ENCODE measurements at places on chromosomes 5 and 9.

- DNase-seq, result no peak
Observed at GRCh38 chr9:113598883-113599282, 135.4 kb downstream of the RGS3 start.

- no peak for DNase-seq
Observed at GRCh38 chr9:6671416-6671815, 25.9 kb upstream of the GLDC start.

GRCh38 chr5:105619725-105620124 lies 2051.0 kb downstream of the EFNA5 start:
- DNase-seq, result no peak

DNA sequence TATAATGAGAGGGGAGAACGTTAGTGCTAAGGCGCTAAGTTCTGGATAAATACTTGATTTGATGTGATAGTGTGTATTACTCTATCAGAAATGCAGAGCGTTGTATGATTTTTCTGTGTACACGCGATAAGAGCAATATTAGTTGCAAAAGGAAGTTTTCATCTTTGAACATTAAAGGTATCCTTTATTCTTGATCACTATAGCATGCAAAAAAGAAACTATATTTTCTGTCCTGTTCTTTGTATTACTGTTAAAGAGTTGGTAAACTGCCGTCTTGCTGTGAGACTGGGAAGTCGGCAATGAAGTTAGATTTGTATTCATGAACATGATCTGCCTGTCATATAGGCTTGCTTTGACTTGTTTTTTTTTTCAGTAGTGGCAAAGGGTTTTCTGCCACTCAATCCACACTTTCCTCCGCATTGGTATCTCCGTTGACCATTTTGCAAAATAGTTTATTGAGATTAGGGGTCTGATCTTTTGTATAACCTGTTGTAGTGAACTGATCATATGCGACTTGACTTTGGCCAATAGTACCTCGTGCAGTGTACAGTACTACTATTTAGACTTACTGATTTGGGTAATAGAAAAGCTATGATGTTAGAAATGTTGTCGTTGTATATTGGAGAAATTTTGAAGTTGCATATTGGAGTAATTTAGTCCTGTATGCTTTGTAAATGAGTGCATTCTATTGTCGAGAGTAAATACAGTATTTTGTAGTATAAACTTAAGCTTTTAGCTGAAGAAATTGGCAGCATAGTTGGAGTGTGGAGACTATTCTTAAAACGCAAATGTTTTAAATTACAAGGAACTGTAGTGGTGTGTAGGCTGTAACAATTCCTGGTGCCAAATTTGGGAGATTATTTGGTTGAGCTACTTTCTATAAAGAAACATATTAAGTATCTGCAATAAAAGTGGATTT lies 1.7 kb downstream of the DENND4C start:
- no peak for DNase-seq

GRCh38 chr9:114214686-114215414 lies 59.5 kb downstream of the COL27A1 start:
- no peak for DNase-seq

DNA sequence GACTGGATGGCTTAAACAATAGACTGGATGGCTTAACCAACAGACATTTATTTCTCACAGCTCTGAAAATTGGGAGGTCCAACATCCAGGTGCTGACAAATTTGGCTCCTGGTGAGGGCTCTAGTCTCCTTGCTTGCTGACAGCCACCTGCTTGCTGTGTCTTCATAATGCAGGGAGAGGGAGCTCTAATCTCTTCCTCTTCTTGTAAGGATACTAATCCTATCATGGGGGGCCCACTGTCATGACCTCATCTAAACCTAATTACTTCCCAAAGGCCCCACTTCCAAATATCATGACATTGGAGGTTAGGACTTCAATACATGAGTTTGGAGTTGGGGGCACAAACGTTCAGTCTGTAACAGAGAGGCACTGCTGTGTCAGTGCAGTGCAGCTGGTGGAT lies 26.4 kb downstream of the FOXD1 start:
- no peak for DNase-seq

DNA sequence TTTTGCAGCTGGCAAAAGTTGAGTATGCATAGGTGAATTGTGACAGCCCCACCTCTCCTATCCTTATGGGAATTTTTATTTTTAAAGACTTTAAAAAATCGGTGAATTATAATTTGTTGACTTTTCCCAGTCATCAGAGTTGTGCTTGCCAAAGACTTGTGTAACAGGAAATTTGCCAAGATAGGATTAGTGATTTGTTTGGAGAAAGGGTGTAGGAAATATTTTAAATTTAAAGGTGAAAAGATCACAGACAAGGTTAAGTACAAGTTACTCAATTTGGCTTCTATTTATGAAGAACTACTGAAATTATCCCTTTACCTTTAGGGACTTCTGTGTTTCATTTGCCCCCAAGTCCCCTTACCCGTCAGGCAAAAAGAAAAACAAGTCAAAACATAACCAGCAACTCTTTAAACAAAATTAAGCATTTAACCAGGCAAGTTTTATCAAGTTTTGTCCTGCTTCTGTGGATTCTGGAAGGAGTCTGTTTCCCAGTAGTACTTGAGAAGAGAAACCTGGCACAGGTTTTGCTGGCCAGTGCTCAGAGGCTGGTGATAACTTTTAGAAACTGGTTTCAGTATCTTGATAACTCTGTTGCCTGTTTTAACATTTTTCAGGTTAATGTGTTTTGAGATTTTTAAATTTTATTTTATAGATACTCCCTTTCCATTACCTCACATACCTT lies 285.4 kb downstream of the MAST4 start:
- no peak for DNase-seq

DNA sequence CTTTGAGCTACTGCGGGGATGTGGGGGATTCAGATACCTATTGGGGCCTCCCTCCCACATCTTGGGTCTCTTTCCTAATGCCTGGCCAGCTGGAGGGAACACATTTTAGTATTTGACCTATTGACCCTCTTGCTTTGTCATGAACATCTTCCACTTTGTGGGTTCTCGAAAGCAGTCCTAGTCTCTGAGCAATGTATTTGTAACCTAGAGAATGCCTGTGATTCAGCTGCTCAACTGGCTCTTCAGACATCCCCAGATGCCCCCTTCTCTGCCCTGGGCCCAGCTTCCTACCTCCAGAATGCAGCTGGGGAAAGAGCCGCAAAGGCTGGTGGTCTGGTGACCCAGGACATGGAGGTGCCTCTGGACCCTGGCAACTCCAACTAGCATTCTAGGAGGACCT lies 32.2 kb downstream of the APTX start:
- DNase-seq, result no peak

- no peak for DNase-seq
Observed at GRCh38 chr5:80793354-80793753, 138.6 kb upstream of the DHFR start.

DNA sequence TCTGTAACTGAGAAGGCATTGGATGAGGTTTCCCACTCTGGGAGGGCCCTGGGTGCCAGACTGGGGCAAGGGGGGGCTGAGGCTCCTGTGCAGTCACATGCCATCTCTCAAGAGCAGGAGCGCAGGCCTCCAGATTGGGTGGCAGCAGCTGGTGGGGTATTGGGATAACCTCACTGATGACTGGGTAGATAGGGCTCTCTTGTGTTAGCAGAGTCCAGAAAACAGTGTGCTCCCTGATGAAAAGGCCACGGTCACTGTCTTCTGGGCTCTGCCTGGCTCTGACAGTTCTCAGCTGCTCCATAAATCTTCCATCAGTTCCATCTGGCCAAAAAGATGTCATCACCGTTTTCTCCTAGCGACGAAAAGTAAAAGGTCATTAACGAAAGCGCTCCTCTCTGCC lies 21.8 kb upstream of the NKX2-5 start:
- DNase-seq, result no peak

- no peak for DNase-seq
Observed at GRCh38 chr9:130532426-130533080, 46.8 kb upstream of the FUBP3 start.

GRCh38 chr5:2751592-2752021 lies at the start of gene IRX2:
Gene IRX2, minus strand, starts transcription at chr5:2751677. Its CDS starts 264 bp downstream, at chr5:2751413.
- no peak for DNase-seq

Measured in K562 (cell line).